Stromal cell of bone marrow (primary cell): ENCODE measurements at places on chromosomes 12 and 14.

DNA sequence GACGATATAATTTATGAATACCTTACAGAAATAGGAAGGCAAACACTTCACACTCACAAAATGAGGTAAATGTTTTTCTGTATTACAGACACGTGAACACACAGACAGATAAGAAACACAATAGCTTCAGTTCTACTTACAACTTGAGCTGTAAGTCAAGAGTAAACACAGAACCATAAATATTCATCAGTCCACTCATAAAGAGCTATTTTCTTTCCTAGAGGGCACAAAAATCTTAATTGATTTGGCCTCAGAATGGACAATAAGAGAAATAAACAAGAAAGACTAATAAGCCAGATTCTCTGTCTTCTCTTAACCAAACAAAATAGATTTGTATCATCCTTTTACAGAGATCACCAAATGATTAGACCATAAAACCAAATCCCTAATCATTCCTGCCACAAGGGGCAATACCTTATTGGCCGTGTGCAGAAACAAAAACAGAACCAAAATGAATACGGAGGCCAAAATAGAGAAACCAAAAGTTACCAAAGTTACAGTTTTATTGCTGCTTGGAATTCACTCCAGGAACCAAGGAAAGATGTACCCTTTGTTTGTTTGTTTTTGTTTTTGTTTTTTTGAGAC lies 38.1 kb upstream of the GARIN2 start:
- DNase-seq, result no peak

GRCh38 chr14:84453307-84453950 lies 1076.5 kb upstream of the FLRT2 start:
- DNase-seq, result peak; percentile 13

DNA sequence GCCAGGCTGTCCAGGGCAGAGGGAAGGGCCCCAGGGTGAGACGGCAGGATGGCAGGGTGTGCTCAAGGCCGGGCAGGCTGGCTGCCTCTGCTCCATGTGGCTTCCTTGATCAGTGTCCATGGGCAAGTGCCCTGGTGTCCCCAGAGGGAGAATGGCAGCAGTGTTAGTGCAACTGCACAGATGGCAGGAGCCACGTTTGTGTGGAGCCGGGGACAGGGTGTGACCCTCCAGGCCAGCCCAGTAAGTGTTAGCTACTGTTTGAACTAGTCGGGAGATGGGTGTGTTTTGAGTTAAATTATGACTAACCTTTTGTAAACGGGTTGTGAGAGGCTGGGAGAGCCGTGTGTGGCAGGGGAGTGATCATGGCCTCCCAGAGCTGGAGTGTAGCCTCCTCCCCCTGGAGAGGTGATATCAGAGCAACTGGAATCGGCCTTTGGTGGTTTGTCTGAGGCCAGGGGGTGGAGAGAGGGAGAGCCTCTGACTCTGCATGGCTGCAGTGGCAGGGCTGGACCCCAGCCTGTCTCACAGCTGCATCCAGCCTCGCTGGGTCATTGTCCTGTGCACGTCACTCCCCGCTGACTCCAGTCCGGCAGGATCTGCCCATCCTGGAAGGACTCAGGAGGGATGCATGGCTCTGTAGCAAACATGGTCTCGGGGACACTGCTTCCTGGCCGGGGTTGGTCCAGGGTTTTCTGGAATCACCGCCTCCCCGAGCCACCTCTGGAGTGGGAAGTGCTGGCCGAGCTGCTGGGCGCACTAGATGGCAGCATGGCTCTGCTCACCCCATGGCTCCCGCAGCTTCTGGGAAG lies 27.8 kb downstream of the AACS start:
- peak; percentile 46 for DNase-seq

GRCh38 chr14:30283822-30284446 lies 275.0 kb upstream of the G2E3 start:
- peak; percentile 32 for DNase-seq

DNA sequence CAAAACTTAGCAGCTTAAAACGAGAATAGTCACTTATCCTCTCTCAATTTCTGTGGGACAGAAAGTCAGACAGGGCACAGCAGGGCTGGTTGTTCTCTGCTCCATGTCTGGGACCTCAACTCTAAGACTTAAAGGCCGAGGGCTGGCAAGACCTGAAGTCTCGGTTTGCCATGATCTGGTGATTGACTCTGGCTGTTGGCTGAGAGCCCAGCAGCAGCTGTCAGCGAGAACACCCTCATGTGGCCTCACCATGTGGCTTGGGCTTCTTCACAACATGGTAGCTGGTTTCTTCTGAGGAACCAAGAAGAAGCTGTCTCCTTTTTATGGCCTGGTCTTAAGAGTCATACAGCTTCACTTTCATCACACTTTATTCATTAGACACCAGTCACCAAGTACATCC lies 1.7 kb upstream of the VASH1 start:
- no peak for DNase-seq

- no peak for DNase-seq
Observed at GRCh38 chr12:51424094-51424661, 453 bp upstream of the SLC4A8 start.

GRCh38 chr12:102992297-102992696 lies 34.8 kb downstream of the ASCL1 start:
- no peak for DNase-seq

DNA sequence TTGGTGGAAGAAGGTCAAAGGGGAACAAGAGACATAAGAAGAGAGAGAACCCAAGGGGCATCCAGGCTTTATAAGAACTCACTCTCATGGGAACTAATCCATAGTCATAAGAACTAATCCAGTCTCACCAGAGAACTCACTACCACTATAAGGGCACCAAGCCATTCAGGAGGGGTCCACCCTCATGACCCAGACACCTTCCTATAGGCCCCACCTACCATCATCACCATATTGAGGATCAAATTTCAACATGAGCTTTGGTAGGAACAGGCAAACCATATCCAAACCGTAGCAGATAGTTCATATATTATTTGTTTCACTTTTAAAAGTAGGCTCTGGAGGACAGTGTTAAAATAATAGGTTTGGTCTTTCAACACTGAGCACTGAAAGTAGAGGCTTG lies 350.1 kb downstream of the TMTC2 start:
- DNase-seq, result no peak

DNA sequence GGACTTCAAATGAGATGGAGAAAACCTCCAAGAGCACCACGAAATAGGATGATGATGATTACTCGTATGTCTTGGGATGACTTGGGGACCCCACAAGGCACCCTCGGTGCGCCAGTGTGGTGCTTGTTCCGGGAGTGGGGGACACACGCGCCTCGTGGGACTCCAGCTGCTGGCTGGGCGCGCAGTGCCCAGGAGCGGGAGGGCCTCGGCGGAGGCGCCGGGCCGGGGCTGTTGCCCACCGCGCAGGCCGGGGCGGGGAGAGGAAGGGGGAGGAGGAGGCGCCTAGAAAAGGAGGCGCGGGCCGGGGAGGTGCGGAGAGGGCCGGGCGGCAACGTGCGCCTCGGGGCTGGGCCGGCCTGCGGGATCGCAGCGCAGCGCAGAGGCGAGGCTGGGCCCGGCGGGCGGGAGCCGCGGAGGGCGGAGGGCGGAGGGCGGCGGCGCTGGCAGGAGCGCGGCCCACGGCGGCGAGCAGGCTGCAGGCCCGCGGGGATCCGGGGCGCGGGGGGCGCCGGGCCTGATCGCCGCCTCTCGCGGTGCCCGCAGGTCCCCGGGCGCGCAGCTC lies at the start of gene RFLNA:
TSS of gene RFLNA (plus strand) at position 314 of the 562 bp plus-strand sequence. CDS start 337 bp downstream, outside the sequence.
- DNase-seq, result no peak

DNA sequence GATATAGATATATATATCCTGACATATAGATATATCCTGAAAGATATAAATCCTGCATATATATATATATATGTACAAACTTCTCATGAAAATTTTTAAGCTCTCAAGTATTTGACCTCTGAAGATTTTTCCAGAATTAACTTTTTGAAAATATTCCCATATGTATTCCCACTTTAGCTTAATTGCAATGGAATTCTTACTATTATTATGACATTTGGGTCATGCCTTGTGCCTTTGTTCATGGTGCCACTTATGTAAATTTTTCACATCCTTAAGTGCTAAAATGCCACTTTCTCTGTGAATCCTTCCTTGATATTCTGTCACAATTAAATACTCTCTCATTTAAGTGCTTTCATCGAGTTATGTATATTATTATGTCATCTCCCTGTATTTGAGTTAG lies 398.2 kb upstream of the SEL1L start:
- no peak for DNase-seq

DNA sequence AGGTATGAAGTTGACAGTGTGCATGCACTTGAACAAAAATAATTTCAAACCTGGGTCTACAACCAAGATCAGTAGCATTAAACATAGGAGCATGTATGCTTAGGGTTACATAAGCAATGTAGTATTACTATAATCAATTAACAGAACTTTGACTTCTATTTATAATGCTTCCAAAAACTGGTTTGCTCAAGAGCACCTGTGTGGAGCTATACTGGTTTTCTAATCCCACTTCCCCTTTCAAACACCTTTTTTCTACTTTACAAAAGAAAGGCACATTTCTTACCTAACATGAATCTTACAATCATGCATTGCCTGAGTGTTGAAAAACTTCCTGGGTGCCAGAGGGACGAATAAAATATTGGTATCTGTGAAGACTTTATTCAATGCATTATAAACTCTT lies 72.7 kb downstream of the EFCAB11 start:
- no peak for DNase-seq
